ENCODE measurements at places on chromosomes 7 and 10.

GRCh38 chr7:134126146-134126545 lies 994 bp upstream of the LRGUK start:
- no peak for DNase-seq

- DNase-seq: peak; percentile 59
Measured at GRCh38 chr10:3776796-3777571, 8.0 kb downstream of the KLF6 start.

DNA sequence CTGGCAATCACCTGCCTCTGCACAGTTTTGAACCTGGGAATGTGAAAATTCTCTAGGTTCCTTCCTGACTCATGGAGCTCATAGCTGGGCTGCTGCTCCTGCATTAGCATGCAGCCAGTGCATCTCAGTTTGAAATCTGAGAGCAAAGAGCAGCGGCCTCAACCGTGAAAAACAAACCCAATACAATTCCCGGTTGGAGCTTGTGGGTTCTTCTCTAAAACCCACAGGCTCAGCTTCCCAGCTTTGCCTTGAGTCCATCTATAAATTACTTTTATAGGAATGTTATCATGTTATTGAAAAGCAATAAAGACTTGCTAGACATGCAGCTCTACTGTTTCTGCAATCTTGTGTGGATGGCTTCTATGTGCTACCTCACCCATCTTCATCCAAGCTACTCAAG lies 191.7 kb downstream of the CXCL12 start:
- DNase-seq: no peak

- DNase-seq: no peak
Measured at GRCh38 chr10:53209944-53210611, 437.5 kb upstream of the MBL2 start.

- DNase-seq: no peak
Measured at GRCh38 chr10:126301701-126302475, 86.4 kb downstream of the ADAM12 start.

DNA sequence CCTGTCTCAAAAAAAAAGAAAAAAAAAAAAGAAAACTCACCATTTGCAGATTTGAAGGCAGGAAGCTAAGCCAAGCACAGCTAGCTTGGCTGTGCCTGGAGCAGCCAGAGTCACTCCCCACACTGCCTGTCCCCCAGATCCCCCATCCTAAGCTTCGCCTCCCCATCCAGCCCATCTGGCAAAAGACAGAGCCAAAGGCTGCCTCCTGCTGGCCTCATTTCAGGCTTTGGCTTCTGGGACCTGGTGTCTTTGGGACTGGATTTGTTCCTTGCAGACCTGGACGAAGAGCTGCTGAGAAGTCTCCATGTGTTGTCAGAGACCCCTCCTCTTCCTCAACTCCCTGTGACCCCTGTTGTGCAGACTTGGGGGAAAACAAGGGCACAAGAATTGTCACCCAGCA lies 8.1 kb downstream of the ASL start:
- no peak for DNase-seq

- no peak for DNase-seq
Measured at GRCh38 chr7:112283382-112283910, 77.0 kb downstream of the ZNF277 start.

GRCh38 chr10:52331638-52332364 lies 17.7 kb downstream of the DKK1 start:
- no peak for DNase-seq

DNA sequence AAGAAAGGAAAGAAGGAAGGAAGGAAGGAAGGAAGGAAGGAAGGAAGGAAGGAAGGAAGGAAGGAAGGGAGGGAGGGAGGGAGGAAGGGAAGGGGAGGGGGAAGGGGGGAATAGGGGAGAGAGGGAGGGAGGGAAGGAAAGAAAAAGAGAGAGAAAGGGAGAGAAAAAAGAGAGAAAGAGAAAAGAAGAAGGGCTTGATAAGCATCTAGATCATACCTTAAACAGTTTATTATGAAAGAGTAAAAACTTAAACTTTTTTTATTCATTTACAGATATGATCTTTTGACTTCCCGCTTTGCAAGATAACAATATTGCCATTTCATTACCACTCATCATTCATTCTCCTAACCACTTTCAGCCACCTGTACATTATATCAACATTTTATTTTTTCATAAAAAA lies 53.6 kb upstream of the TMEM106B start:
- no peak for DNase-seq

GRCh38 chr10:7046615-7047014 lies 364.2 kb downstream of the SFMBT2 start:
- no peak for DNase-seq

DNA sequence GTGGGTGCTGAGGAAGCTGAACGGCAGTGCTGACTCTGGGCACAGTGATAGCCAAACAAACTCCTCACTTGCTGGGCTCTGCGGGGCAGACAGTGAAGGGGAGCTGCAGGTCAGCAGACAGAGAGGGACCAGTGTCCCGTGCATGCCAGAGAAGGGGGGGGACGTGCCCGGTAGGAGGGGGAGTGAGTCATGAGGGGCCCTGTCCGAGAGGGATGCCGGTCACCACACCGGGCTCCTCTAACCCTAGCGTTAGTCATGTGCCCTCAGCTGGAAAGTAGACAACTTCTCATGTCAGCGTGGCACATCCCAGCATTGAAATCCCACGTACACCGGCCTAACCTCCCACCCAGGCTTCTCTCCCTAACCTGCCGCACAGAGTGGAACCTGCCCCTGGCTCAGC lies 117.1 kb upstream of the DPP6 start:
- no peak for DNase-seq
